GM23248 (cell line): ENCODE measurements at places on chromosomes 16 and 17.

DNA sequence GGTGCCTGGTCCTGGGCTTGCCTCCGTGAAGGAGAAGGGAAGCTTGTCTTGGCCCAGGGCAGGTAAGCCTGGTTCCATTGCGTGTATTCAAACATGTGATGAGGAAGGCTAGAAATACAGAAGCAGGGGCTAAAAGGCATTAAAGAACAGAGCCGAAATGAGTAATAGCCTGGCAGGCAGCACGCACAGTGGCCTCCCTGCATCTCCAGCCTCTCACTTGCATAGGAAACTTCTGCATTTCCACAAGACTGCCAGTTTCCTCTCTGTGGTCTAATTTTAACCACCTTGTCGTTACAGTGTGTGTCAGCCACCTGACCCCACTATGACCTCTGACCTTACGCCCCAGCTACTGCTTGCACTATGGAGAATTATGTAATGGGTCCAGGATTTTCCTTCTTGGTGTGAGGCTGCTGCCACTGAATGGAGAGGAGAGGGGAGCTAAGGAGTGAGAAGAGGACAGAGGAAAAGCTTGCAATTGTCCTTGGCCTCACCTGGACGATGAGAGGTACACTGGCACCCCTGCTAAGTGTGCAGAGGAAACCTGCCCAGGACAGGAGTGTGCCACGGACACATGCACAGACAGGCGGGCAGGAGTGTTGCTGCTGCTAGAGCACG lies 32.8 kb downstream of the HIC1 start:
- DNase-seq = peak; percentile 54

- no peak for DNase-seq
These were observed 11.0 kb downstream of the NEUROD2 start for GRCh38 chr17:39596543-39597267.

DNA sequence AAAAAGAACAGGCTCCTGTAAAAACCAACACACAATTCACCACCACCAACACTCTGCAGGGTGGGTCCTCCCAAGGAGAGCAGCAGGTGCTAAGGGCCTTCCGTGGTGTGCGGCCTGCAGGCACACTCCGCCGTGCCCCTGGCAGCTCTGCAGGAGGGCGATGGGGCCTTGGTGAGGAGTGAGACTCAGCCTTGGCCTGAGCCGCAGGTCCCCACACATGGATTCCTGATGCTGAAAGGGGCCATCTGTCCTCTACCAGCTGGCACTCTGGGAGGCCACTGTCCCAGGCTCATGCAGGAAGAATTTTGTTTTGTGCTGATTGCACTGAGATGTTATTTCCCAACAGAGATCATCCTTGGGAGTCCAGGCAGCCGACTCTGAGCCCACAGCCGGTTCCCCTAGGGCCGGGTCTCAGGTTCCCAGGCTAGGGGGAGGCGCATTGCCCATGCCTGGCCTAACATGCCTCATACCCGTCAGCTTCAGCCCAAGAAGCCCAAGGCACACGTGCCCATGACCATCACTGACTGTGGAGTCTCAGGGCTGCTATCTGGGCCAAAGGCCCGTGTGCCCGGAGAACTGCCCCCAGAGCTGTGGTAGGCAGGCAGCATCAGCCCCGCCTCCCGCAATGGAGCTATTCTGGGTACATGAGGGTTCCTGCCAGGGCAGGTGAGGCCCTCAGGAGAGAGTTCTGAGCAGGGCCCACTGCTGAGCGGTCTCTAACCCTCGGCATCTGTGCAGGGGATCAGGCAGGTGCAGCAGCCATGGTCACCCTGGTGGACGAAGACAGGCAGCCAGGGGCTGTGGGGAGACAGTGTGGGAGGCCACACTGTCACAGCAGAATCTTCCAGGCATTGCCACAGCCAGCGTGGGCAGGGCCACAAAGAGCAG lies 97.9 kb upstream of the ZNF469 start:
- DNase-seq = no peak

DNA sequence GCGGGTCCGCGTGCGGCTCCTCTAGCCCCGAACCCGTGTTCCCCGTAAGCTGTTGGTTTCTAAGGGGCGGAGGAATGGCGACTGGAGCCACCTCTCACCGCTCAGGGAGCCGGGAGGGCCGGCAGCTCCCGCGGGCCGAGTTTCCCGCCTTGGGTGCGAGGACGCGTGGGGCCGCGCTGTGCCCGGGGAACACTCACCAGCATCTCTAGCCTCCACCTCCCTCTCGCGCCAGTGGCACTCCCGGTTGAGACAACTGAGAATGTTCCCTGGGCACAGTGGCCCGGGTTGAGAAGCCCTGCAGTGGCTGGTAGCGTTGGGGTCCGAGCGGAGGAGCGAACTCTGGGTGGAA lies 560 bp downstream of the TELO2 start:
- peak; percentile 61 for DNase-seq

GRCh38 chr17:33725675-33726271 lies 432.7 kb upstream of the ASIC2 start:
- DNase-seq = peak; percentile 48

DNA sequence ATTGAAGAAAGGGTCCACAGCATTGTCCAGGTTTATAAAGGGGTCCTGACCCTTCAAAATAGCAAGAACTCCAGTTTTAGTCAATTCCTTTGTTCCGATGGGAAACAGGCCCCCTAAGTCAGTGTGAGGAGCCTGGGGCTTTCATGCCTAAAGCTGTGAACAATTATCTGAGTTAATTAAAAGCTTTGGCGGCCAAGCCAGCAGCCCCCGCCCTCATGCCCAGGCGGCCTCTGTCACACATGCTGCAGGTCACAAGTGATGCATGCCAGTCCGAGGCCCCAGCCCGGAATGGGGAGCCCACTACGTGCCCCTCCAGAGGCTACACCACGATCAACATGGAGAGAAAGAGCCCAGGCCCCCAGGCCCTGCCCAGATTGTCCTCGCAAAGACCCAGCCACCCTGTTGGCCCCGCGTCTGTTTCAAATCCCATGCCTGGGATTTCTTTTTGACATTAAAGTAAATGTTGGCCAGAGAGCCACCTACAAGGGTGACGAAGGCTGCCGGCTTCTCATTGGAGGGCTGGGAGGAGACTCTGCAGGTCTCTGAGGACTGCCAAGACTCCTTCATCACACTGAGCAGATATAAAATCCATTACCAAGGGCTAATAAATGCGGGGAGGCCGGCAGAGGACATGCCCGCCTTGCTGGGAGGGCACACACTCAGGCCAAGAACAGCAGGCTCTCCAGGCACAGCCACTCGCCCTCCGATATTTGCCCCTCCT lies 14.5 kb upstream of the PITPNM3 start:
- DNase-seq = no peak
